Caco-2 (cell line): ENCODE measurements at places on chromosomes 2 and 18. TPM values are rescaled to one million over a fixed set of nuclear protein-coding genes. Genes with fewer than 3 reads are reported as not detected.

DNA sequence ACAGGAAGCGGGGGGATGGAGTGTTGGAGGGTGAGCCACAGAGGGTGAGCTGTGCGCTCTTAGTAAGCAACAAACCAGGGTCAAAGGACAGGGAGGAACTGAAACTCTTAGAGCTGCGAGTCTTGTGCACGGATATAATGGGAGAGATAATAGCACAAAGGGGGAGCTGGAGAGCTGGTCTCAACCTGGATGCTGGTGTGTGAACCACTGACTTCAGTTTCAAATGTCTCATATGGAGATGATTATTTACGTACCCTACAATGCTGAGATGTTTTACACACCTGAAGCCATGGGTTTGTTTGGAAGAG lies 35.9 kb downstream of the PTGR3 start:
- DNase-seq: no peak

GRCh38 chr2:26651470-26651771 lies 10.3 kb upstream of the CIB4 start:
- no peak for DNase-seq

- no peak for DNase-seq
Observed at GRCh38 chr2:74567881-74568280, 13.4 kb downstream of the DOK1 start.

GRCh38 chr2:40372283-40372985 lies 79.5 kb downstream of the SLC8A1 start:
- DNase-seq: no peak

- no peak for DNase-seq
Observed at GRCh38 chr2:62140426-62141141, 55.3 kb upstream of the B3GNT2 start.

GRCh38 chr2:232464544-232464885 lies 8.6 kb downstream of the ALPI start:
- no peak for DNase-seq

SERPINB4 gene
- not detected in 2 replicates for total RNA-seq

MAB21L4 gene
- 53.1 and 69.9 TPM in 2 replicates for total RNA-seq

NEMP2 gene
- total RNA-seq: 19.1 and 20.2 TPM in 2 replicates

UGT1A3 gene
- 0.64 and 0.65 TPM in 2 replicates for total RNA-seq

PLA2R1 gene
- 0.26 and 0.39 TPM in 2 replicates for total RNA-seq
